Mucosa of descending colon (tissue), 3 donors: ENCODE measurements at places on chromosomes 3 and 15. TPM values are rescaled to one million over a fixed set of nuclear protein-coding genes. Genes with fewer than 3 reads are reported as not detected.
A peak's percentile ranks its signal among the peaks of the same experiment; 100 is the strongest.

Gene GOLGA8O
- 0.60 TPM for total RNA-seq

Gene TRANK1
- total RNA-seq, result 97.3 TPM

Gene CCDC191
- 6.2 TPM for total RNA-seq

GRCh38 chr3:70111411-70111810, 111.9 kb downstream of the SAMMSON start:
- DNase-seq, result no peak

DNA sequence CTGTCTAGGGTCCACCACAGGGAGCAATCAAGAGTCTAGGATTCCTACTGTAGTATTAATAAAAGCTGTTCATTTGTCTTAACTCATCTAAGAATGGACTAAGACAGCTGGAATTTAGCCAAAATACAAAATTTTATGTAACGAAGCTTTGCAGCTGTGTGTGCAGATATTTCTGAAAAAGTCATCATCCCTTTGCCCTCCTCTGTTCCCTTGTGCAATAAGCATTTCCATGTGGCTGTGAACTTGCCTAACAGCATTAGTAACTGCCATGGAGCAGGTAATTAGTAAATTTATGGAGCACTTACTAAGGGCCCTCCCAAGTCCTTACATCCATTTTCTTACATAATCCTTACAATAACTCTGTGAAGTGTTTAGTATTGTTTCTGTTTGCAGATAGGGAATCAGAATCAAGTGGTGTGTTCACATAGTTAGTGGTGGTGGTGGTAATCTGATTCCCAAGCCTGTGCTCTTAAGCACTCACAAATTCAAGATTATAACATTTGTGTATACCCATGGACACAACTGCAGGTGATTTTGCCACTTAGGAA, 114.5 kb downstream of the RARB start:
- no peak for DNase-seq

- DNase-seq, result no peak
These were observed 40.5 kb downstream of the SOX2 start for GRCh38 chr3:181752202-181752671.

- DNase-seq, result no peak
These were observed 321.7 kb upstream of the FRG2C start for GRCh38 chr3:75342425-75342824.

- DNase-seq, result no peak
These were observed 129.5 kb downstream of the PLCL2 start for GRCh38 chr3:17014284-17014683.

- no peak for DNase-seq
These were observed 56.8 kb downstream of the WNT7A start for GRCh38 chr3:13822871-13823585.

- DNase-seq, result no peak
These were observed 3.3 kb downstream of the TRIM71 start for GRCh38 chr3:32820971-32821685.

DNA sequence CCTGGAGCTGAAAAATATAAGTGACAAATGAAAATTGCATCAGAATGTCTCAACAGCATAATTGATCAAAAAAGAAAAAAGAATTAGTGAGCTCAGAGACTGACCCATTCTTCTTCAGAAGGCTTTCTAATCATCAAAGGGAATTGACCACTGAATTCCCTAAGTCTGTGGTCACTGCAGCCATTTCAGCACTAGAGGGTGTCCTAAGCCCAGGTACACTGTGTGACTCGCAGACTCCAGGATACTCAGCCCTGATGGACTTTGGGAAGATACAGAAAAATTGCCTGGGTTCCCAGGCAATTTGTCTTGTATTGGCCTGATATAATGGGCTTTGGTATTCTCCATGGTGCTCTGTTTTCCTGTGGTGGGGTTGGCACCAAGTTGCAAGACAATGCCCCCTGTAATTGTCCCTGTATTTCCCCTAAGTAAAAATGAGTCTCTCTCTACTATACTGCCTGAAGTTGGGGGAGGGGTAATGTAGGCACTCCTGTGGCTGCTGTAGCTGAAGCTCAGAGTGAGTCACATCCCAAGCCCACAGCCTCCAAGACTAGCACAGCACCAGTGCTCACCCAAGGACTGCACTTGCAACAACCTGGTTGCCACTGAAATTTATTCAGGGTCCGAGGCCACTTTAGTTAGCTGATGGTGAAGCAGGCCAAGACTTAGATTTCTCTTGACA, 256.0 kb upstream of the STAC start:
- no peak for DNase-seq

- no peak for DNase-seq
These were observed 1.1 kb upstream of the UBE2E1 start for GRCh38 chr3:23804441-23805209.

- peak; percentile 88 for DNase-seq
These were observed at the start of gene SPINT1 for GRCh38 chr15:40843885-40844695. Gene SPINT1, plus strand, starts transcription at chr15:40844048. Its CDS starts 507 bp downstream, at chr15:40844555.
